CD4-positive, CD25-positive, alpha-beta regulatory T cell (primary cell): ENCODE measurements at places on chromosomes 1 and 21.

- H3K36me3 ChIP-seq: no peaks in the 10 kb centered on the region
- no peak for DNase-seq
- H3K4me3 ChIP-seq: no peak within 1 kb of the TSS
- H3K4me1 ChIP-seq: no peaks in the 10 kb centered on the region
Observed at GRCh38 chr1:158830904-158831507, at the start of gene MNDA. Gene MNDA (plus strand): TSS chr1:158831351. CDS start chr1:158842154, 10,803 bp downstream.

DNA sequence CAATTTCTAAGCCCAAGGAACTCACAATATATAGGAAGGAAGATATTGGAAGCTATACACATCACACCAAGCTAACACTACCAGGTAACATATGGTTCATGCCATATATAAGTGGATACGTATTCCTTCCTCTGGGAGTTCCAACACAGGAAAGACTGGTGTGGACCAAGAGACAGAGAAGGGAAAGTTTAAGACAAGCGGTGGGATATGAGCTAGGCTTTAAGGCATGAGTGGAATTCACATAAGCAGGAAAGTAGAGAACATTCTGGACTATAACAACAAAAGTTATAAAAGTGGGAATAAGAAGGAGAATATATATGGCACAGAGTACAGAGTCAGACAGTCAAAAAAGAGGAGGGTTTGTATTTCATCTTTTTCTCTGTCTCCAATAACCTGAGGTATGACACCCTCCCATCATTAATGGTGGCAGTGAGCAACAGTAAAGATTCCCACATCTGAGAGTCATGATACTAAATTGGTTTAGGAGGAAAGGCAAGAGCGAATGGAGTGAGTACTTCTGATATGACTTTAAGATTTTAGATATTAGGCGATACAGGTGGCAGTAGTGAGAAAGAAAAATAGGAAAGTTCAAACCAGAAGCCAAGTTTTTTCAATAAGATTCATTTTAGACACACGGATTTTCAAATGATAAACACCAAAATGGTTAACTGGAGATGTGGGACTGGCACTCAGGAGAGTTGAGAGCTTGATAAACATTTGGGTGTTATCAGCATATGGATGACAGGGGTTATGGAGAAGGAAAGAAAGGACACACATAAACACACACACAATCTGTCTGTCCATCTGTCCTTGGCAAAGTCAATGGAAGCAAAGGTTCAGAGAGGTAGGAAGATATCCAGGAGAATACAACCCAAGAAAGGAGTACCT is 87.4 kb upstream of the TTC39A start:
- H3K4me1 ChIP-seq: no peaks in the 10 kb centered on the region
- DNase-seq: no peak
- peaks cover 43% of the 10 kb centered on the region for H3K36me3 ChIP-seq
- H3K27ac ChIP-seq: no peak overlapping the region
- H3K4me3 ChIP-seq: no peak overlapping the region
- H3K27me3 ChIP-seq: no peaks in the 10 kb centered on the region

- H3K4me3 ChIP-seq: no peak overlapping the region
- H3K27ac ChIP-seq: no peak overlapping the region
- no peaks in the 10 kb centered on the region for H3K36me3 ChIP-seq
- H3K4me1 ChIP-seq: no peaks in the 10 kb centered on the region
Observed at GRCh38 chr1:76961181-76961819, 94.0 kb downstream of the ST6GALNAC5 start.

DNA sequence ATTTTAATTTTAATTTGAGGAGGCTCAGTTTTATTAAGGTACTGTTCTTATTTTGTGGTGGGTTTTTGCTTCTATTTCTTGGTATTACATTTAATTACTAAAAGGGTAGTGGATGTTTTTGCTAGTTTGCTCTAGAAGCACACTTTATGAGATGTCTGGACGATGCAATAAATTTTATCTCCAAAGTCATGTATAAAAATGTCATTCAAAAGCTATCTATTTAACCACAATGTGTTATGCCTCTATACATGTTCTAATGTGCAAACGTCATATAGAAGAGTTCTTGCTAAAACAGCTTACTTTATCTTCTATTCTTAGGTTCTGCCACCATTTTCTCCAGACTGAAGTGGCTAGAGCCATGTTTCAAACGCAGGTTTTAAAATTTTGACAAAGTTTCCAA is 12.9 kb upstream of the MPC2 start:
- H3K4me1 ChIP-seq: no peaks in the 10 kb centered on the region
- H3K4me3 ChIP-seq: no peak overlapping the region
- H3K36me3 ChIP-seq: peaks cover 19% of the 10 kb centered on the region
- no peaks in the 10 kb centered on the region for H3K27me3 ChIP-seq
- H3K27ac ChIP-seq: no peak overlapping the region

DNA sequence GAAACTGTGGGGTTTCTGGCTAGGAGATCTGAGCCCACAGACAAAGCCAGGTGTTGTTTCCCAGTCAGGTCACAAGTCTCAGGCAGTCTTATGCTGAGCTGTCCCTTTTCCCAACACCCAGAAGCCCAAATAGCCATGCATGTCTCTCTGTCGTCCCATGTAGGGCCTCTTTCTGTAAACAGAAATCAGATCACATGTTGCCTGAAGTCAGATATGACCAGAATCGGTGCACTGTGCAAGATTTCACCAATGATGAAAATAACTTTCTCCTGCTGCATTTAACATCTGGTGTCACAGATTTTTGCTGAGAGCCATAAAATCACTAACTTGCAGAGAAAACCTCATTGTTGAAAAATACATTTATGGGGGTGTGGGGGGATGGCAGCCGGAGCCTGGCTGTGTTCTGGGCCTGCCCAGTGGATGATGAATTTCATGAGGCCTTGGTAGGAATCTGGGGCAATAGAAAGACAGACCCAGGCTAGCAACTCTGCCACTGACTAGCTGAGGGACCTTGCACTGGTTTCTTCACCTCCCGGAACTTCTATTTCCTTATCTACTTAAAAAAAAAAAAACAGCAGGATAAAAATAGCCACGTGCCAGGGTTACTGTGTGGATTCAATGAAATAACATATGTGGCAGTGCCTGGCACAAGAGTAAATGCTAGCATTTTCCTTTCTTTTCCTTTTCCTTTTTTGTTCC is 158.8 kb upstream of the NFIA start:
- H3K4me1 ChIP-seq: no peaks in the 10 kb centered on the region
- no peaks in the 10 kb centered on the region for H3K36me3 ChIP-seq
- no peak for DNase-seq
- H3K27me3 ChIP-seq: no peaks in the 10 kb centered on the region
- H3K27ac ChIP-seq: no peak overlapping the region
- H3K4me3 ChIP-seq: no peak overlapping the region
